ENCODE measurements at places on chromosomes 2 and 18.

- no peak for DNase-seq
Observed at GRCh38 chr2:225464346-225465025, 65.0 kb downstream of the NYAP2 start.

DNA sequence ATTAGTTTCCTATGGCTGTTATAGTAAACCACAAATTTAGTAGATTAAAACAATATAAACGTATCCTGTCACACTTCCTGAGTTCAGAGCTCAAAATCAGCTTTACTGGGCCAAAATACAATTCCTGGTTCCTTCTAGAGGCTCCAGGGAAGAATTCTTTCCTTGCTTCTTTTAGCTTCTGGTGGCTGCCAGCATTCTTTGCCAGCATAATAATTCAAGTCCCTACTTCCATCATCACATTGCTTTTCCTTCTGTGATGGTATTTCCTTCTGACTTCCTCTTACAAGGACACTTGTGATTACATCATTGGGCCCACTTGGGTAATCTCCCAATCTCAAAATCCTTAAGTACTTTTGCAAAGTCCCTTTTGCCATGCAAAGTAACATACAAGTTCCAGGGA, 40.6 kb downstream of the MOB4 start:
- no peak for DNase-seq

GRCh38 chr18:32096946-32097345, 5.3 kb downstream of the RNF138 start:
- DNase-seq, result no peak

GRCh38 chr18:70293166-70293565, 4.3 kb downstream of the SOCS6 start:
- DNase-seq, result no peak

DNA sequence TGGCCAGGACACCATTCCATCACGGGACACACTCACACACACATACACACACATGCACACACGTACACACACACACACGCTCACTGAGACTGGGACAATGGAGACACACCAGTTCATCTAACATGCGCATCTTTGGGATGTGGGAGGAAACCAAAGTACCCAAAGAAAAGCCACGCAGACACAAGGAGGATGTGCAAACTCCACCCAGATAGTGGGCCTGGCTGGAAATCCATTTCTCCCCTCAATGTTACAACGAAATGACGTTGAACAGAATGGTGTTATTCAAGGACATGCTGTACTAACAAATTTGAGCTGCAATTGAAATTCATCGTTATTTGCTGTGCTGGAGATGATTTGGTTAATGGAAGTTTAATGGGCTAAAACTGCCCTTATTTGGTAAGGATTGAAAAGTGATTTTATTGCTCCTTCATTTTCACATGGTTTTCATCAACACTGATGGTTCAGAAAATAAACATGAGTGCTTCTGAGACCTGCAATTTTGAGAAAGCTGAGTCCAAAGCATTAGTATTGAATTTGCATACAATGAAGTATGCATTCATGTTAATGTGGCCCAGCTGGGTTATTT, 110.0 kb downstream of the KCNE4 start:
- no peak for DNase-seq

- DNase-seq, result no peak
Observed at GRCh38 chr2:203871371-203871983, 3.9 kb downstream of the CTLA4 start.

DNA sequence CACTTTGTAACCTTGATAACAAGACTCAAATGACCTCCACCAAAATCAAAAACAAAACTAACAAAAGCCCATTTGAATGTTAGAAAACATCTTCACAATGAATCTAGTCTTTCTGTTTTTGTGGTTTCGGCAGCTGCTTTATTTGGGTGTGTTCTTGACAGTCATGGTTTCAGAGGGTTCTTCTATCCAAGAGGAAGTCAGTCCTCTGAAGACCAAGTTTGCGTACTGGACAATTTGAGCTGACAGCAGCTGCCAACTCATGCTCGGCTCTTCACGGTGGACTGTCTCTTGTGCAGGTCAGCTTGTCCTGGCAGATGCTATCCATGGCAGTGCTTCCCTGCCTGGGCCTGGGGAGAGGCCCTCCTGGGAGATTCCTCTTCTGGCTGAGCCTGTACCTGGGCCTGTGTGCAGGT, 91.0 kb downstream of the TMEM17 start:
- no peak for DNase-seq

- DNase-seq, result no peak
Observed at GRCh38 chr2:227479865-227480475, 8.0 kb downstream of the AGFG1 start.

- no peak for DNase-seq
Observed at GRCh38 chr18:23563377-23564043, 22.8 kb downstream of the NPC1 start.

DNA sequence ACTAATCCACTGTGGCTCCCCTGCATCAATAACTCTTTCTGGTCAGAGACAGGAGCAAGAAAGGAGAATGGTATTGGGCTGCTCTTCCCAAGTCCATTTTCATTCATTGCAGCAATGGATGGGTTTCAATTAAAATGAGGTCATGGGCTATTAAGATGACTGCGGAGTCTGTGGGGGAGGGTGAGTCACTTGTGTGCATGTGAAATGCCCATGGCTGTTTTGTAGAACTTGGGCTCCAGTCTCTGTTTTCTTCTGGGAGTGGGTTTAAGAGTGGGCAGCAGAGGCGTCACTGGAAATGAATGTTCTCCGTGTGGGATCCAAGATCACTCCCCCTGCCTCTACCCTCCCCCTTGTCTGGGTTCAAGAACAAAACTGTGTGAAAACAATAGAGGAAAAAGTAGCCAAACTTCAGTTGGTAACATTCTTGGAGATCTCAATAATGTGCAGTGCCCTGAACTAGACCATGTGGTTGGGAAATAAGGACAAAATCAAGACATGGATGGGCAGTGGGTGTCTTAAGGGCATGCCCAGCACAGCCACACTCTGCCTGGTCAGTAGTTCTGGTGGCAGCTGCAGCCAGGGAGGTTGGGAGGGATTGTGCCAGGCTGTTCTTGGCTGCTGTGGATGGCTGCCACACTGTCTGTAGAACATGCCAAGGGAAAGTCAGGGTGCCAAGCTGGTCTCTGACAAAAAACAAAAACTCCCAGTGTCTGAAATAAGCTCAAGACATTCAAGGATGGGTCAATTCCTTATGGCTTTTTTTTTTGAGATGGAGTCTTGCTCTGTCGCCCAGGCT, 68.2 kb upstream of the CXCR4 start:
- no peak for DNase-seq

DNA sequence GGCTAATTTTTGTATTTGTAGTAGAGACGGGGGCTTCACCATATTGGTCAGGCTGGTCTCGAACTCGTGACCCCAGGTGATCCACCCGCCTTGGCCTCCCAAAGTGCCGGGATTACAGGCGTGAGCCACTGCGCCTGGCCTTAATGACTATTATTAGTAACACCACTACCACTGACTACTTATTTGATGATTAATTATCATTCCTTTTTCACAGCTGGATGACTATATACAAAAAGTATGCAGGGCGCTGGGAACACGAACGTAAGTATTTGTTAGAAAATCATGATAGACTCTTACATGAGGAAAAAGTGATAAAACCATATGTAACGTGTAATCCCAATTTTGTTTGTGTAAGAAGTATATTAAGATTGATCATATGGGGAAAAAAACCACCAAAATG, 21.6 kb downstream of the DARS1 start:
- DNase-seq, result no peak

DNA sequence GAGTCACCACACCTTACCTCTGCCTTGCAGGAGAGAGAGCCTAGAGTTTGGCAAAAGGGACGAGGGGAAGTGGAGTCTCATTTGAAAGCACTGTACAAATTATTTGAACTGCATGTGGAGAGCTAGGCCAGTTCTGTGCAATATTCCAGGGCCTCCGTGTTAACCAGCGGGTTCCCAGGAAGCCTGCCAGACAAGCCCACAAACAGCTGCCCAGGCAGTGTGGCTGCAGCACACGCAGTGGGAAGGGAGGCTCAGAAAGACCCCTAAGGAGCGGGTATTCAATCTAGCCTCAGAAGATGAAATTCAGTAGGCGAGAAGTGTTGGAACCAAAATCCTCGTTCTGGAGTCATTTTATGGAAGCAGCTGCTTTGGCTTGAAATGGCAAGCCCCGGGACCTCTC, 30.7 kb downstream of the CNGA3 start:
- DNase-seq, result no peak

GRCh38 chr2:219001100-219001576, 7.9 kb upstream of the CRYBA2 start:
- DNase-seq, result no peak

DNA sequence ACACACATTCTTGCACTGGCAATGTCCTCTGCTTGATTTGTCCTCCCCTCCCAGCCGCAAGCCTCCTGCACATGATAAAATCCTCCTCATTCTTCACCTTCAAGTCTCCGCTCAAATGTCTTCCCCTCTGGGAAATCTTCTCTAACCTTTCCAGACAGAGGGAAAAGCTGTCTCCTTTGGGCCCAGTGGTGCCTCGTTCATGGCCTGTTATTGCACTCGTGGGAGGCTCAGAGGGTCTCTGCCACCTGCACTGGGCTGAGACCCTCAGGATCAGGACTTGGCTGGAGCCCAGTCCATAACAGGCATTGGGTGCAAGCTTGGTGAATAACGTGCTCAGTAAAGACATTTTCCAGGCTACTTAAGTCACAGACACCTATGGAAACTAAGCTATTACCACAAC, 68.6 kb downstream of the PTGR3 start:
- DNase-seq, result no peak

- no peak for DNase-seq
Observed at GRCh38 chr18:11587432-11587831, 22.0 kb upstream of the SLC35G4 start.

DNA sequence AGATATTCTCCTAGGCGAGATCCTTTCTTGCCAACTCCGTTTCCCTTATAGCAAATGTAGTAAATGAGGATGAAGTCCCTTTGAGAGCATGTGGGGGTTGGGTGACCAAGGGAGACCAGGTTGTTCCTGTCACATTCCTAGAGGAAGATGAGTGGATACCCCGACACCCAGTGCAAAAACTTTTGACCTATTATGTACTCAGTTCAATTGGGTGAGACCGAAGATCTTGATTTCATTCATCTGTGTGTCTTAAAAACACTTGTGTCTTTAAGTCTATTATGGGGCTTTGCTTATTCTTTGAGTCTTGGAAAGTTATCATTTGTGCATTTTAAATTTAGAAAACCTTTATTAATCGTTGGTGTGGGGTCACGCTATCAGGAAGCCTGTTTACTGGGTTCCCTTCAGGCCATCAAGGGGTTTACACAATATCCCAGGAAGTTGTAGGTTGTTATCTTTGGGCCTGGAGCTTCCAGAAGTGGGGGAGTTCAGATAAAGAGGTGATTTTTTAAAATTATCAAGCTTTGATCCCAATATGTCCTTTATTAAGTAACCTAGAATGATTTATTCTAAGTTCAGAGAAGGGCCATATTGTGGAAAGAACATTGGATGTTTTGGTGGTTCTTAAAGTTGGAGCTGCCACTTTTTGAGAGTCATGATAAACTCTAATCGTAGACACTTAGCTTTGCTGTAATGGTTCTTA, 2.8 kb downstream of the RHOB start:
- no peak for DNase-seq

DNA sequence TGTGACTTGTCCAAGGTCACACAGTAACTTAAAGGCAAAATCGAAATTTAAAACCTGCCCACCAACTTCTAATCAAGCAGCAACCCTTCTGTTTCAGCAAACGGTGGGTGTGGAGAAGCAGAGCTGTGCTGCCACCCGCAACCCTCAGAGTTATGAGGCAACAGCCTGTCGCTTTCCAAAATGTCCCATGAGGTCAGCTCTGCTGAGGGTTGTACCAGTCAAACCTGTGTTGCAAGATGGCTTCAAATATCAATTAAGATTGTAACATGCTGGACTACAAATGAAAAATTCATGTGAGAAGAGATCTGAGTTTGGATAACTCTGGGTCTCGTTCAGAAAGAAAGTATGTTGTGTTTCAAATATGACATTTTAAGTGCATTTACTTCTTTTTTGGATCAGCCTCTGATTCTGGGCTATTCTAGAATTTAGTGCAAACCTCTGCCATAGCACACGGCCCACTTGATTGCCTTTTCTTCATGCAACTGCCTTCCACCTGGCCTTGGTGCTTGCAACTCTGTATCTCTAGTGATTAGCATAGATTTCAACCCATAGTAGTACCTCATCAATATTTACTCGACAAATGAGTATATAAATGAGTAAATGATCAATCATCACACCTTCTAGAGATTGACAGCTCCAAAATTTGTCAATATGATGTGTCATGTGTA, 69.3 kb downstream of the TIMM21 start:
- DNase-seq, result no peak

GRCh38 chr2:95024960-95025405, 525 bp upstream of the MAL start:
- no peak for DNase-seq

DNA sequence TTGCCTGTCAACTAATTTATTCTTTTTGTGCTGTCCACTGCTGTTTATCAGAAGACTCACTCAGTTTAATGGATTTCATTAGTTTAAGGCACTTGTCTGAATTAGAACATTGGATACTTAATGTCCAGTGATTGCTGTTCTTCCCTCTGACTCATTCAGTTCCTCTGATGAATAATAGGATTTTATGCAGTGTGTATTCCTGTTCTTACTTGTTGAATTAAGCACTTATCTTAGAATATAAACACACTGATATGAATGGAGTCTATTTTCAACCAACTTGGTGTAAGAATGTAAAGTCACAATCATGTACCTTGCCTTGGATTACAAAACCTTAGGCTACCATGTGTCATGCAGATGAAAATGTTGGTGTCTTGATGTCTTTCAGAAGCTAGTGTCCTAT, 87.0 kb upstream of the PROKR1 start:
- DNase-seq, result no peak

DNA sequence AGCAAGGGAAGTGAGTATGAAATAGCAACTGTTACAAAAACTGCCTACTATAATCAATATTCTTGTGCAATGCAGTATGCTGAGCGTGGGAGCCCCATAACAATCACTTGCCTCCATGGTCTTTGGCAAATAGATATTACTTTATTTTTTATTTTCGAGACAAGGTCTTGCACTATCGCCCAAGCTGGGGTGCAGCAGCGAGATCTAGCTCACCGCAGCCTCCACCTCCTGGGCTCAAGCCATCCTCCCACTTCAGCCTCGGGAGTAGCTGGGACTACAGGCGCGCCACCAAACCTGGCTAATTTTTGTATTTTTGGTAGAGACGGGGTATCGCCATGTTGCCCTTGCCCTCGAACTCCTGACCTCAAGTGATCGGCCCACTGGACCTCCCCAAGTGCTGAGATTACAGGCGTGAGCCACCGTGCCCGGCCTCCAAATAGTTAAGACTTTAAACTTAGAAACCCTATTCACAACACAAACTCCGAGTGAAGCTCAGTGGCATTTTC, 1.2 kb upstream of the CCNT2 start:
- no peak for DNase-seq

DNA sequence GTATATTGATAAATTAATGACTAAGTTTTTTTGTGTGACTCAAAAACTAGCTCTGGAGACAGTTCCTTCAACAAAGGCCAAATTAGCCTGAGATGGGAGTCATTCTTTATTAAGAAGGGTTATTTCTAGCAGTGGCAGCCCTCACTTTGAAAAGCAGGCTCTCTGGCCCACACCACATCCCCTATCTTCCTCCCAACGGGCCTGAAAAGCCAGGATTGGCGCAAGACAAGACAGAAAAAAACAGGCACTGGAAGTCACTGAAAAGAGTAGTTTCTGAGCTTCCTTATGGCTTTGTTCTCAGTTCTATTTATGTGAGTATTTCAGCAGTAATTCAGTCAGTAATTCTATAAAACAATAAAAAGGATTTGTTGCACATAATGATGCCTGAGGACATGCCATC, 149.0 kb downstream of the LAMA3 start:
- no peak for DNase-seq

Measured in keratinocyte (primary cell).